ENCODE measurements at places on chromosomes 1 and 21.

- no peak for DNase-seq
Observed at GRCh38 chr1:50346621-50347020, 76.6 kb downstream of the DMRTA2 start.

DNA sequence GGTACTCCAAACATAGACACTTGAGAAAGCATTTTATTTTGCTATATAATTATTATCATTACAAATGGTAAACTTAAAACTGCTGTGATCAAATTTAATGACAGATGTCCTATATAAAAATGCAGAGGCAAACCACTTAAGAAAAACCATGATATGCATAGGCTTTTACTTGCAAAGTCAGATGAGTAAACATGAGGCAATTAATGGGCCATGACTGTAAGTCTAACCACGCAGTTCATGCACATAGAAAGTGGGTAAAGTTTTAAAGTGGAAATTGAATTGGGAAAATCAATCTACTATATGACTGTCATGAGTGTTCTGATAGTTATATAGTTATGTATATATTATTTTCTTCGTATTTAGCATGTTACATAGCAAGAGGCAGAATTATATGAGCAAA lies 219.2 kb downstream of the PTPRC start:
- DNase-seq = no peak

DNA sequence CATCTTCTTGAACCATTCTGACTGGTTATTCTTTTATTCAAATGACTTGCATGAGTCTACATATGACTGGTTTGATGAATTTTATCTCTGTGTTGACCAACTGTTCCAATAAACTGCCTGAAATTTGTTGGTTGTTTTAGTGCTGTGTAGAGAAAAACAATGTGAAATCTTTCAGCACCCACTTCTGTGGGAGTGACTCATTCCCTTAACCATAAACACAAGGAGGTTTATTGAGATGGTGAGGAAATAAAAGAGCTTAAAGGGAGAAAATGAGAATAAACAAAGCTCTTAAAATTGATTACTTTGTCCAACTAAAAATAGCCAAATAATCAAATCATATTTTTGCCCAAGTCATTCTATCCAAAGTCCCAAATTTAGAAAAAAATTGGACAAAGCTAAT lies 341.1 kb downstream of the TGFB2 start:
- no peak for DNase-seq

- DNase-seq = no peak
Observed at GRCh38 chr1:221100611-221101010, 221.4 kb downstream of the HLX start.

DNA sequence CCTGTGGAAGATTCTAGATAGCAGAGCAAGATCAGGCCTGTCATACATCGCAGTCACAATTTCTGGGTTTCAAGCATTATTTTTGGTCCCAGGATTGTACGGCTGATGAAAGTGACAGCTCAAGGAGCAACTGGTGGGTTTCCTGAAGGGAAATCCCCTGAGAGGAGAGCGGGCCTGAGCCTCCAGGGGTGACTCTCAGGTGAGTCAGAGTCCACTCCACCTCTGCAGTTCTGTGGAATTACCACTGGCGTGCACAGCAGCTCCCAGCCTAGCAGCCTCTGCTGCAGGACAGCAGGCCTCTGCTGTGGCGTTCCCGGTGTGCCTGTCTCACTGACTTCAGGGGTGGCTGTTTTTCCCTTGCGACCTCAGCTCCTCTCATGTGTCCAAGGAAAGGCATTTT lies 24.4 kb downstream of the SLC66A1 start:
- DNase-seq = no peak

DNA sequence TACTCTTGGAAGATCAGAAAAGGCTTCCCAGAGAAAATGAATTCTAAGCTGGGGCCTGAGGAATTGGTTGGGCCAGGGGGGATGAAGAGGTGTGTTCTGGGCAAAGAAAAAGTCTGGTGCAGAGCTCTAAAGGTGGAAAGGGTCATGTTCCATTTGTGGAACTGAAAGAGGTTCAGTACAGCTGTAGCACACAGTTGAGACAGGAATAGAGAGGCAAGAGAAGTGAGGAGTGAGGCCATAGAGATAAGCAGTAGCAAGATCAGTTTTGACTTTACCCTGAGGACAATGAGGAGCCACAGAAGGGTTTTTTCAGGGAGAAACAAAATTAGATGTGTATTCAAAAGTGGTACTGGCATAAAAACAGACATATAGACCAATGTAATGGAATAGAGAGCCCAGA lies 30.3 kb upstream of the MUTYH start:
- DNase-seq = no peak

DNA sequence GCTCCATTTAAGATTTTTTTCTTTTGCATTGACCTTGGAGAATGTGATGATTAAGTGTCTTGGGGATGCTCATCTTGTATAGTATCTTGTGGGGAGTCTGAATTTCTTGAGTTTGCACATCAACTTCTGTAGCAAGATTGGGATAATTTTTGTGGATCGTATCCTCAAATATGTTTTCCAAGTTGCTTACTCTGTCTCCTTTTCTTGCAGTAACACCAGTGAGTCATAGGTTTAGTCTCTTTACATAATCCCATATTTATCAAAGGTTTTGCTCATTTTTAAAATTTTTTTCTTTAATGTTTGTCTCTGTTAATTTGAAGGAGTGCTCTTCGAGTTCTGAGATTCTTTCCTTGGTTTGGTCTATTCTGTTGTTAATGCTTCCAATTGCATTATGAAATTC lies 41.7 kb upstream of the ANGPTL1 start:
- DNase-seq = no peak

DNA sequence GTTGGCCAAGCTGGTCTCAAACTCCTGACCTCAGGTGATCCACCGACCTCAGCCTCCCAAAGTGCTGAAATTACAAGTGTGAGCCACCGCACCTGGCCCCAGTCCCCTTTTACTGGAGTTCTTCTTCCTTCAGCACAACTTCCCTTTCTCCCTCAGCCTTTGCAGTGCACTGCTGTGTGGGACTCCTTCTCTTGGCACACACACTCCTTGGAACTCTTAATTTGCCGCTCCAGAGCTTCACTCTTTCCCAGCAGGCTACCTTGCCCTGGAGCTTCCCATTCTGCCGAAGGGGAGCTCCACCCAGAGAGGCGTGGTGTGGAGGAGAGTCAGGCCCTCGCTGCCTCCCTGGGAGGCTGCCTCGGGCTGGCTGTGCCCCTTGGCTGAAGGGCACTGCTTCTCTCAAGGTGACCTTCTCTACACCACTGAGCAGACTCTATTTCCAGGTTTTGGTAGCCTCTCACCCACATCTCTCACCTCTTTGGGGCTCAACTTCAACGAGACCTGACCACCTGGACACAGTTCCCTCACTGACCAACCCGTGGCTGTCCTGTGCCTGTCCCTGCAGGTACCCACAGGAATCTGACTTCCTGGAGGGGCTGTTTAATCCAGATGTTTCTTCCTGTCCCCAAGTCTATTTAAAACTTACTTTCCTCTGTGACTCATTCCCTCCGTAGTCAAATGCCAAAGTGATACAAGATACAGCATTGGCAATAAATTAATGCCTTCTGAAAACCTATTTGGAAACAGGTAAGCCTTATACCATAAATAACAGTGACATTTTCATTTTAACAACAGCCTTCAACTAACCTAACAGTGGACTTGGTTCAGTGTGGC lies 227.3 kb upstream of the KIAA0040 start:
- DNase-seq = no peak

- DNase-seq = no peak
Observed at GRCh38 chr1:232876506-232877364, 71.5 kb downstream of the MAP10 start.

- DNase-seq = no peak
Observed at GRCh38 chr1:43830802-43831201, 102.8 kb upstream of the ARTN start.

DNA sequence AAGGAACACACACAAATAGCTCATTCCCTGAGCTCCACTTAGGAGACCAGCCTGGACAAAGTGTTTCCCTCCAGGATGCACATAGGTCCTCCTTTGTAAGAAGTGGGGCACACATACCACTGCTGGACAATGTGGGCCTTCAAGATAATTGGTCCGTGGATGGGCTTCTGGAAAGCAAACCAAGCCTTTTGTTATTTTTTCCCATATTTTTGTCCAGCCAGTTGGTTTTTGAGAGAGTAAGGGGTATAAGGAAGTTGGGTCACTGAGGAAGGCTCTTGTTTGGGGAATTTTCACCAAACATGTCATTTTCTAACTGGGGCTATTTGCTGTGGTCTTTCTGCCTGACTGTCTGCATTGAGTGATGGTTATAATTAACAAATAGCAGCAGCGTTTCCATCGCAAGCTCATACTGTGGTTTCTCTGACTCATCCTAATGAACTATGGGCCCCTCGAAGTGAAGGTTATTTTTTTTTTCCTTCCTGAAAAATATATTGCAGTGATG lies 306.3 kb upstream of the DUSP10 start:
- DNase-seq = no peak

DNA sequence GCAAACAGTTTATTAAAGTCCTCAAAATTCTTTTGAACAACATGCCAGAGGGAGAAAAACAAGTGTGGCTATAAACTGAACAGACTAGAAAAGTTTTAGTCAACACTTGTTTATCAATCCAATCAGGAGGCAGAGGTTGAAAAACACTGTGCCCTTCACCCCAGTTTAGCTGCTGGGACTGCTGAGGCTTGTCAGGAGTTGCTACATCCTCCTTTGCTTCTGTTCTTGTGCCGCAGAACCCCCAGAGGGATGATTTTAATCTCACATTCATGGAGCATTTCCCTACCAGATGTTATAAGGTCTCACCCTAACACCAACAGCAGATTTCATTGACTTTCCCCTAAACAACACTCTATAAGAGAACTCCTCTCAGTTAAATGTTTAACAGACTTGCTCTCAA lies 321.2 kb downstream of the VAV3 start:
- no peak for DNase-seq

DNA sequence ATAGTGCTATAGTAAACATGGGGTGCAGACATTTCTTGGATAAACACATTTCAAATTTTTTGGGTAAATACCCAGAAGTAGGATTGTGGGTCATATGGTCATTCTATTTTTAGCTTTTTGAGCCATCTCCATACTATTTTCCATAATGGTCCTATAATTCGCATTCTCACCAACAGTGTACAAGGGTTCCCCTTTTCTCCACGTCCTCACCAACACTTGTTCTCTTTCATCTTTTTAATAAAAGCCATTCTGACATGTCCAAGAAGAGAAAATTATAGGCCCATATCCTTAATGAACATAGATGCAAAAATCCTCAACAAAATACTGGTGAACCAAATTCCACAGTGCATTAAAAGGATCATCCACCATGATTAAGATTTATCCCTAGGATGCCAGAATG lies 8.9 kb downstream of the STUM start:
- DNase-seq = no peak

GRCh38 chr1:95278173-95279006 lies 44.4 kb downstream of the RWDD3 start:
- no peak for DNase-seq

- DNase-seq = peak; percentile 9
Observed at GRCh38 chr1:58841455-58841854, 57.6 kb upstream of the JUN start.

DNA sequence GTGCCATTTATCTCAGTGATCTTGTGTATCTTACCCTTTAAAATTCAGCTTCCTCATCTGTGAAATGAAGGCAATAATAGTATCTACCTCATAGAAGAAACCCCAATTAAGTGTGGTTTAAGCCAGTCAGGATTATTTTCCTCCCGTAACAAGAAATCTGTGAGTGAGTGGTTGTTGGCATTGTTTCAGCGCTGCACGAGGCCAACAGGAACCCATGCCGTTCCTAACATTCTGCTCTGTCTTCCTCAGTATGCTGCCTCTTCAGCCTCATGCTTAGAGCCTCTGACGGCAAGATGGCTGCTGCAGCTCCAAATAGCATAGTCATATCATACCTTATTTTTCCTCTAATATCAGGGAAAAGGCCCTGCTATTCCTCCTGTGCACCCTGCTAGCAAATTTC lies 289.7 kb downstream of the TM2D1 start:
- DNase-seq = no peak

- no peak for DNase-seq
Observed at GRCh38 chr21:35852820-35853219, 207.5 kb downstream of the SETD4 start.

DNA sequence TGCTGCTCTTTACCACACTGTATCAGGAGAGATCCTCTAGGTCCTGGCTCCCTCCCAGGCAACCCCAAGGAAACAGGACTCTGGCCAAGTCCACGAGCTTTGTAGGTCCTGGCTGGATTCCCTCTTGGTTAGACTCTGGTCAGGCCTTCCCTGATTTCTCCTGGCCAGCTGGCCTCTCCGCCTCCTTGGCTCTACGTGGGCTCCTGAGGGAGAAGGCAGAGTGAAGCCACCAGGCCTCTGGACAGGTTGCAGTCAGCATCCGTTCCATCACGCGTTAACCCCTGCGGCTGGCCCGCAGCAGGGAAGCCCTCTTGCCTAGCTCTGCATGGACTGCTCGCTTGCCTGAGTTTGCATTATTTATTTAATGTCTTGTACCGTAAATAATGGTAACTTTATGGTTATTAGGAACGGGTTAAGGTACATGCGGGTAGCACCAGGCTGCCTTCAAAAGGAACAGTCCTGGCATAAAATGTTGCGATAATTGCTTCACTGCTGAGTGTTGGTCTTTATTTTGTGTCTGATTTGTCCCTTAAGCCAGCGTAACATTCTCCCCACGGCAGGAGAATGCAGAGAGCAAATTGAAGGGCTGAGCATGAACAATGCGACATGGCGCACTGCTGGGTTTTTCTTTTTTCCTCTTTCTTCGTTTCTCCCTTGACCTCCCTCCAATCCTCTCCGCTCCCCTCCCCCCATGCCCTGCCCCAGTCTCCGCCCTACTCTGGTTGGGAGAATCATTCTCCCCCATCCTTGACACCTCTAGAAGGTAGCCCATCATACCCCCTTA lies 100.3 kb downstream of the RNF220 start:
- DNase-seq = no peak

DNA sequence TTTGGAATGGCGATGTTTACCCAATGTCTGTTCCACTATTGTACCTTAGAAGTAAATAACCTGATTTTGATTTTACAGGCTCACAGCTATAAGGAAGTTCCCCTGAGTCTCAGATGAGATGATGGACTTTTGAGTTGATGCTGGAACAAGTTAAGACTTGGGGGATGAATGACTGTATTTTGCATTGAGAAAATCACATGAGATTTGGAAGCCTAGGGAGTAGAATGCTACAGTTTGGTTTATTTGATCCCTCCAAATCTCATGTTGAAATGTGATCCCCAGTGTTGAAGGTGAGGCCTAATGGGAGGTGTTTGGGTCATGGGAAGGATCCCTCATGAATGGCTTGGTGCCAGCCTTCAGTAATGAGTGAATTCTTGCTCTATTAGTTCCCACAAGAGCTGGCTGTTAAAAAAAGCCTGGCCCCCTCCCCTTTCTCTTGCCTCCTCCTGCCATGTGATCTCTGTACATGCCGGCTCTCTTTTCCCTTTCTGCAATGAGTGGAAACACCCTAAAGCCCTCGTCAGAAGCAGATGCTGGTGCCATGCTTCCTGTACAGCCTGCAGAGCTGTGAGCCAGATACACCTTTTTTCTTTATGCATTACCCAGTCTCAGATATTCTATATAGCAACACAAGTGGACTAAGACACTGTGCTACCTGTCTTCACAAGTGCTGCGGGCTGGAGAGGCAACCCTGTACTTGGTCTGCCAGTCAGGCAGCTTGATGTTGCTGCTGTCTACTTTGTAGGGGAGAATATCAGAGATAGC lies 77.0 kb upstream of the TLR5 start:
- no peak for DNase-seq

Measured in CD4-positive, alpha-beta T cell treated with Interleukin-6 at 100 ng/mL for 8 hours (primary cell).